AG09309 (cell line): ENCODE measurements at places on chromosomes 12 and 14.

DNA sequence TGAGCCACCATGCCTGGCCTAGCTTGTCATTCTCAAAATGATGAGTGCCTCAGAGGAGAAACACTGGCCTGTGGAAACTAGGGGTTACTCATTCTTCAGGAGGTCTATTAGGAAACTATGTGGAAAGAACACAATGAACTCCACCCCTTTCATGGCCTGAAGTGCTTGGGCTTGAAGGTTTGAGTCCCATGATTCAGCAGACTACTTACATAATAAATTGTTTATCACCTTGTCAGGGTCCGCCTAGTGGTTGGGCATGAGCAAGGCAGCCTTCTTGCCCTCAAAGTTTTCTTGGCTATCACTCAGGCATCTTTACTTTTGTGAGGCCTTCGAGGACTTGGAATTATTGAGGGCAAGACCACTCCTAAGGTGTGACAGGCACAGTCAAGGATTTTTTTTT lies 251.2 kb downstream of the ACSS3 start:
- no peak for DNase-seq

- no peak for DNase-seq
Measured at GRCh38 chr12:68609998-68610369, 715 bp upstream of the RAP1B start.

- no peak for DNase-seq
Measured at GRCh38 chr12:100875156-100875555, 80.6 kb downstream of the ANO4 start.

DNA sequence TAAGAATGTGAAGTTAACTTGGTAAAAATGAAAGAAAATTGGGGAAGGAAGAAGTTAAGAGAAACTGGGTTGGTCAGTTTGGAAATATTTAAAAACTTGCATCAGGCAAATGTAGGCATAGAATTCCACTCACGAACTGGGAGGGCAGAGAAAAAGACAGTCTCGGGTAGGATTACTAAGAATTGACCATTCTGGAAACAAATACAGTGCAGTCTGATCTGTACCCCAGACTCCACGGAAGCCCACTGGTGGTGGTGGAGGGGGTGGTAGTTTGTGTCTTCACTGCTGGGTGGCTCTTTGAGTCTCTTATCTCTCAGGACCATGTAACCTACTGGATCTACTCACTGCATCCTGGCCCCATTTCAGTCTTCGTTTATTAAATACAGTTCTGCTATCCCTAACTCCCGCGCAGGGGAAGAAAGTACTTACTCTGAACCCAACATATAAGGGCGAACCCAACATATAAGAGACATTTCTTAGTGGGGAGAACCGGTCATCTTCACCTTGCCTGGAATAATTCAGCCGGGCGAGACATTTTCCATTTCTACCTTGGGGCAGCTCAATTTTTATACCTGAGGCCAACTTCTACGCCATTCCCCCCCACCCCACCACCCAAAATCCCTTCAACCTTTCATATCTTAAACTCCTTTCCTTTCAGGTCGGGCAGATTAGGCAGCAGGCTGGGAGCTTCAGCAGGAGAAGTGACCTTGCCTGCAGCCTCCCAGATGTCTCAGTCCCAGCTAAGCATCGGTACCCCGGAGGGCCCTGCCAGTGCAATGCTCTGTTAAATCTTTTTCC lies 1.7 kb downstream of the SLC2A3 start:
- DNase-seq = no peak

DNA sequence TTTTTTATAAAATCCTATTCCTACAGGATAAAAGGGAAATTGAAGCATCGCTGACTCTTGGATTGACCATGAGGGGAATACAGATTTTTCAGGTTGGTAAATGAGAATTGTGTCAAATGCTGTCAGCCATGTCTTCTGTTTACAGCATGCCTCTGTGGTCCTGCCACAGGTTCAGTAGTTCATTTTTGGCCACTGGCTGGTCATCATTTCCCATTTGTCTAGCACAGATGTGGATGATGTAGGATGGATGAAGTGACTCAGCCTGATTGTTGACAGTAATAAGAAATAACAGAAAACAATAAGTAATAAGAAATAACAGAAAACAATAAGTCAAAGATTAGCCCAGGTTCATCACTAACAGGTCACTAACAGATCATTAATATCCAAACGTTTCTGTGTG lies 59.8 kb downstream of the FRMD6 start:
- no peak for DNase-seq

DNA sequence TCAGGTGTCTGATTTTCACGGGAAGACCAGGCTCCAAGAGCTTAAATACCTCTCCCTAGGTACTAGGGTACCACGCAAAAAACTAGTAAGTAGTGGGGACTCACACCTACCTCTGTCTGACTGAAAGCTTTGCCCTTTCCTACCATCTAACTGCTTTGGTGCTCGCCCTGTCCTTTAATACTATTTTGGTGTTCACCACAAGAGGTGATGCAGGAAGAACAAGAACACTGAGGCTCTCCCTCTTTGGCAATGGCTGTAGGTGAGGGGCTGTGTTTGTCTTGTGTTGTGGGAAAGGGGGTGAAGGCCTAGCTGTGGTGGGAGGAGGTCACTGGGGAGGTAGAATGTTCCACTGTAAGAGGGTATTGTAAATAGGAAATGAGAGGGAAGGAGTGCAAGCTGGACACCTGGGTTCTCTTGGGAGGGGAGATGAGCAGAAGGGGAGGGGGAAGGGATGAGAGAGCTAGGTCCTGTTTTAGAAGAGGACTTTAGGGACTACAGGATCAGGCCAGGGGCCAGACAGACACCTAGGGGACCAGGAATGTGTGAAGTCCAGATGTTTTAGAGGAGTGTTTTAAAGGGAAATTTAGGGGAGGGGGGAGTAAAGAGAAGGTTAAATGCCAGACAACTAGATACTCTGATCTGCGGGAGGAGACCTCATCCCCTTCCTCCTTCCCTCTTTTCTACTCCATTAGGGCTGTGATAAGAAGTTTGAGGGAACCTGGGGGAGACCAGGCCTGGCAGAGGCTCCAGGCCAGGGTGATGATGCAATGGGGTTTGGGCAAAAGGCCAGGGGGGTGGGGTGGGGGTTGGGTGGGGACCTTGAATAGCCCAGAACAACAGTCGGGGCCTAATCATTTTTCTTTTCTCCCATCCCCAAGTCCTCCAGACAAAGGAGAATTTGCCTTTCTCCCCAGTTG lies 2.1 kb downstream of the ITGA5 start:
- DNase-seq = no peak

- DNase-seq = no peak
Measured at GRCh38 chr14:64930085-64930843, 12.3 kb downstream of the GPX2 start.

DNA sequence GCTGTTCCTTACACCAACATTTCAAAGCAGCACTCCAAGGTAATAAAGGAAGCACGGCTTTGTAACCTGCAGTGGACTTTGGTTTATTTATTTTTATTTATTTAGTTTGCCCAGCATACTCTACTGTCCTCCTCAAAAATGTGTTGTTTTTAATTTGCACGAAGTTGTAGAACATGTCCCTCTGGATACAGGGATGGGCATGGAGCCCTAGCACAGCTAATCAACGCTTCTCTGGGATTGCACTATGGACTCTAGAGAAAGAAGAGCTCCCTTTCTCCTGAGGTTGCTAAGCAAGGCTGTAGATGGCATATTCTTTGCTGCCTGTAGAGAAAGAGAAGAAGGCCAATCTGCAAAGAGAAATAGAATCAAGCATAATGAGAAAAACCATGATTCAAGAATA lies 5.9 kb upstream of the ANAPC5 start:
- no peak for DNase-seq
